ENCODE measurements at places on chromosomes 5 and 9. TPM values are rescaled to one million over a fixed set of nuclear protein-coding genes. Genes with fewer than 3 reads are reported as not detected.

SLC45A2 gene
- not detected for total RNA-seq

ANKH gene
- total RNA-seq = 227 TPM

ORM2 gene
- not detected for total RNA-seq

BTNL3 gene
- not detected for total RNA-seq

HARS1 gene
- 38.7 TPM for total RNA-seq

BARHL1 gene
- not detected for total RNA-seq

UGT3A1 gene
- total RNA-seq = not detected

DIPK1B gene
- 21.4 TPM for total RNA-seq

PCDHGB3 gene
- 6.3 TPM for total RNA-seq

TRIM36 gene
- total RNA-seq = 0.44 TPM

TICAM2 gene
- total RNA-seq = 2.3 TPM

FOXD4 gene
- 0.11 TPM for total RNA-seq

NR5A1 gene
- not detected for total RNA-seq

DNAJB5 gene
- 70.0 TPM for total RNA-seq

C9 gene
- not detected for total RNA-seq

QRFP gene
- total RNA-seq = not detected

MYORG gene
- total RNA-seq = 6.3 TPM

LSM11 gene
- total RNA-seq = 1.3 TPM

RORB gene
- 1.2 TPM for total RNA-seq

NIM1K gene
- total RNA-seq = 0.25 TPM

IPPK gene
- 7.3 TPM for total RNA-seq

LCP2 gene
- total RNA-seq = 3.9 TPM

C5orf52 gene
- total RNA-seq = not detected

TAF11L10 gene
- not detected for total RNA-seq

IL17B gene
- not detected for total RNA-seq

ADRB2 gene
- total RNA-seq = 5.1 TPM

GFM2 gene
- 47.3 TPM for total RNA-seq

SPINK6 gene
- not detected for total RNA-seq

RNF38 gene
- 25.7 TPM for total RNA-seq

ERGIC1 gene
- total RNA-seq = 79.4 TPM

UGT3A2 gene
- total RNA-seq = not detected

CENPH gene
- total RNA-seq = 3.1 TPM

SPARC gene
- 477 TPM for total RNA-seq

PCAT7 gene
- total RNA-seq = not detected

LIFR gene
- total RNA-seq = 45.8 TPM

TOR2A gene
- total RNA-seq = 2.3 TPM

NPM1 gene
- total RNA-seq = 389 TPM

UCK1 gene
- total RNA-seq = 23.0 TPM

PDE8B gene
- total RNA-seq = 5.9 TPM

OR1J2 gene
- not detected for total RNA-seq

MYMK gene
- total RNA-seq = not detected

SAXO1 gene
- 0.03 TPM for total RNA-seq

C7 gene
- total RNA-seq = 175 TPM

PPP2R2B gene
- 0.11 TPM for total RNA-seq

SPATA31C1 gene
- total RNA-seq = not detected

FBN2 gene
- 34.1 TPM for total RNA-seq

MTMR12 gene
- 13.8 TPM for total RNA-seq
